AG04450 (cell line): ENCODE measurements at places on chromosomes 5 and 9. TPM values are rescaled to one million over a fixed set of nuclear protein-coding genes. Genes with fewer than 3 reads are reported as not detected.

FAM193B gene
- 28.7 and 30.1 TPM in 2 replicates for polyA plus RNA-seq

INSL4 gene
- polyA plus RNA-seq, result 0.05 TPM in 1 of 2 replicates, not detected in the other

TXNDC8 gene
- polyA plus RNA-seq, result not detected in 2 replicates

TMEM252 gene
- not detected in 2 replicates for polyA plus RNA-seq

SEMA5A gene
- polyA plus RNA-seq, result 28.0 and 31.8 TPM in 2 replicates
